NT2/D1 (cell line): ENCODE measurements at places on chromosomes 12 and 14.

DNA sequence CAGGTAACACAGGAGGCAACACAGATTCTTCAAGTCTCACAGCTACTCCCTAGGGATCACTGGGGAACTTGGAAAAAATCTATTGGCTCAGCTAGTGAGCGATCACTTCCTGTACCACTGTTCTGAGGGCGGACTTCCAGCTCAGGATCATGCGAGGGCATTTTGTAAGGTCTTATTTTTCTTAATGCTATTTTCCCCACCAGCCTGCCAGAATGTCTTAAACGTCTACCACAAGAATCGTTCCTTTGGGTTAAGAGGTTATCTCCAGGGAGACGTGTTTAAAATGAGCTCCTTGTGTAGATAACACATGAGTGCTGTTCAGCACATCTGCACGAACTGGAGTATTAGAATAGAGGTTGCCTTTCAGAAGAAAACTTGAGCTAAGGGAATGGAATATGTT is 162.6 kb downstream of the ETNK1 start:
- no peak for DNase-seq

- DNase-seq = no peak
These were observed 39.1 kb downstream of the ERH start for GRCh38 chr14:69358966-69359365.

- DNase-seq = no peak
These were observed 91.5 kb downstream of the TMTC1 start for GRCh38 chr12:29692237-29692636.

GRCh38 chr14:26775765-26776563 is 178.1 kb upstream of the NOVA1 start:
- DNase-seq = no peak

GRCh38 chr14:24053548-24054323 is 1.9 kb downstream of the CARMIL3 start:
- no peak for DNase-seq

GRCh38 chr14:96634896-96635295 is 132.7 kb downstream of the PAPOLA start:
- no peak for DNase-seq

DNA sequence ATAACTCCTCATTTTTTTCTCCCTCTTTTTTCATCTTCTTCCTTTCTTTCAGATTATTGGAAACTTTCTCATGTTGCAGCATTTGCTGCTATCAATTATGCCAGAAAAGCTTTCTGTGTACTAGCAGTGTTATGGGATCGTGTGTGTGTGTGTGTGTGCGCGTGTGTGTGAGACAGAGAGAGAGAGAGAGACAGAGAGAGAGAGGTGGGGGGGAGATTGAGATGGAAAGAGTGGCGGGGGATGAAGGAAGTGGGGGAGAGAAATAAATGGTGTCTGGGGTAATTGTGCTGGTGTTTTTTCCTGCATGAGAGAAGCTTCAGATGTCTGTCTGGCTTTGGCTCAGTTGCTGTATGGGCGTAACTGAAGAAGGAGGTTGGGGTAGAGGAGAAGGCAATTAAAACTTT is 268.9 kb downstream of the RAD51B start:
- no peak for DNase-seq

GRCh38 chr12:67747869-67748742 is 99.6 kb downstream of the DYRK2 start:
- DNase-seq = no peak

GRCh38 chr14:57295239-57295638 is 26.5 kb downstream of the AP5M1 start:
- no peak for DNase-seq

DNA sequence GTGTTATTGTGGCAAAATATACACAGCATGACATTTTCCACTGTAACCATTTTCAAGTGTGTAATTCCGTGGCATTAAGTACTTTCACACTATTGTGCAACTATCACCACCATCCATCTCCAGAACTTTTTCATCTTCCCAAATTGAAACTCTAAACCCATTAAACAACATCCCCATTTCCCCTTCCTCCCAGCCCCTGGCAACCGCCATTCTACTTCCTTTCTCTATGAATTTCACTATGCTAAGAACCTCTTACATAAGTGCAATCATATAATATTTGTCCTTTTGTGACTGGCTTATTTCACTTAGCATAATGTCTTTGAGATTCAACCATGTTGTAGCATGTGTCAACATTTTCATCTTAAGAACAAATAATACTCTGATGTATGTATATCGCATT is 67.8 kb upstream of the PYGL start:
- no peak for DNase-seq

DNA sequence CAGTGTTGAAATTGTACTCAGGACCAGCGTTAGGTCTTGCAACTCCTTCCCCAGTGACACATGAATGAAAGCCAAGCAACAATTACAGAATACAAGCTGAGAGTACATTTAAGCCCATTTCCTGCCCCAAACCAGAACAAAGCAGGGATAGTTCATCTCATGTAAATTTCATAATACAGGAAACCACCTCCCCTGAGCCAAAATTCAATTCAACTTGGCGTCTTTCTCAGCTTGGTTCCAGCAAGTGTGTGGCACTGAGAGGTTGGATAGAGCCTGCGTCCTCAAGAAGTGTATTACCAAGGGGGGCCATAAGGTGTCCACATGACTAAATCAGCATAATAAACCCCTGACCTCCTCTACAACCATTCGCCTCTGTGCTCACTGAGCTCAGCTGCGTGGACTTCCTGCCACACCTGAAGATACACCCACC is 278.9 kb upstream of the CRY1 start:
- no peak for DNase-seq

- DNase-seq = no peak
These were observed 1814.2 kb upstream of the SEL1L start for GRCh38 chr14:83347874-83348273.

DNA sequence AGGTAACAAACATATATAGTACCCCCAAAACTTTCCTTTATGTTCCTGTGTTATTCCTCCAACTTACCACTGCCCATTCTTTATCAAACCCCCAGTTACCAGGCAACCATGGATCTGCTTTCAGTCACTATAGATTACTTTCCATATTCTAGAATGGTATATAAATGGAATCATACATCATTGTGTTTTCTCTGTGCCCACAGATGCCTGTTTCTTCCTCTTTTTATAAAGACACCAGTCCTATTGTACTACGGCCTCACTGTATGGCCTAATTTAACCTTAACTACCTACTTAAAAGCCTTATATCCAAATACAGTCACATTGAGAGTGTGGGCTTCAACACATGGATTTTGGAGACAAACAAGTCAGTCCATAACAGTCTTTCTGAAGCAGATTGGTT is 2.6 kb downstream of the TAS2R14 start:
- no peak for DNase-seq

DNA sequence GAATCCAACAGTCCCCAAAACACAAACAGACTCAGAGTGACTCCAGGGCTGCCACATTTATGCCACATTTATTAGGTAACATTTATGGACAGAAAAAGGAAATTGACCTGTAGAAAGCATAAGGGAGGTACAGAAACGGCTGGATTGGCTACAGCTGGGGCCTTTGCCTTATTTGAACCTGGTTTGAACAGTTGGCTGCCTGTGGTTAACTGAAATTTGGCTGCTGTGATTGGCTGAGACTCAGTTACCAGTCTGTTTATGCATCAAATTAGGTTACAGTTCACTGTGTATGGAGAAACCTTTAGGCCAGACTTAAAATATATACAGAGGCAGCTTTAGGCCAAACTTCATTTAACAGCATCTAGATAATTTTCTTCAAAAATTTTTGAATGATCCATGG is 27.8 kb upstream of the PCNX1 start:
- no peak for DNase-seq

DNA sequence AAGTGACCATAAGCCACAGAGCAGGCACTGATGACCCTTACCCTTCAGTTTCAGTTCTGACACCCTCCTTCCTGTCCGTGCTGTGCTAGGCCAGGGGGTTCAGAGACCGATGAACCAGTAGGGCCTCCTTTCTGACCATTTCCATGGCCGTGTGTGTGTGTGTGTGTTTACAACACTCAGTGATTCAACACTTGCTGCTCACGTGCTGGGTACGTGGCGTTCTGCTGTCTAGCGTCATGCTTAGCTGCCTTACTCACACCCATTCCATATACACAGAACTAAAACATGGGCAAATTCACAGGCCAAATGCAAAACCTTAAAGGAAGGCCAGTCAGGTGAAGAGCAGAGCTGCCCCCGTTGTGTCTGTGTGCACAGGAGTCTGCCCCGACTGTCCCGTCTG is 67.5 kb downstream of the DNAH10 start:
- no peak for DNase-seq

GRCh38 chr12:108097160-108097911 is 31.8 kb upstream of the WSCD2 start:
- DNase-seq = no peak

- peak; percentile 100 for DNase-seq
These were observed 105.2 kb upstream of the ATF7IP start for GRCh38 chr12:14260011-14260993.

DNA sequence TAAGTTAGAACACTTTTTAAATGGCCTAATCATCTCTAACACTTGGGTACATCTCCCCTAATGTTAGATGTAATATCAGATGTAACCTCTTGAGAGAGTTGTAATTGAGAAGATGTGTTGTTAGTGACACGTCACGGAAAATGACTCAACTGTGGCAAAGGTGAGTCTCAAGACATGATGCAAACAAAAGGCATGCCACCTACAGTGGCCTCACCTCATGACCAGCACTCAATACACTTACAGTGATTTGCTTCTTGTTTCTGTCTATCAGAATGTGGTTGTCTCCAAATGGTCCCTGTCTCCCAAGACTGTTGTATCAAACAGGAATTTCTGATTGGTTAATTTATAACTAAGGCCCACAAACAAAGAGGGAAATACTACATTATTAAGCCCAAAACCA is 91.2 kb downstream of the SLC25A21 start:
- DNase-seq = no peak

- no peak for DNase-seq
These were observed 300.4 kb downstream of the EGLN3 start for GRCh38 chr14:33650430-33650829.

DNA sequence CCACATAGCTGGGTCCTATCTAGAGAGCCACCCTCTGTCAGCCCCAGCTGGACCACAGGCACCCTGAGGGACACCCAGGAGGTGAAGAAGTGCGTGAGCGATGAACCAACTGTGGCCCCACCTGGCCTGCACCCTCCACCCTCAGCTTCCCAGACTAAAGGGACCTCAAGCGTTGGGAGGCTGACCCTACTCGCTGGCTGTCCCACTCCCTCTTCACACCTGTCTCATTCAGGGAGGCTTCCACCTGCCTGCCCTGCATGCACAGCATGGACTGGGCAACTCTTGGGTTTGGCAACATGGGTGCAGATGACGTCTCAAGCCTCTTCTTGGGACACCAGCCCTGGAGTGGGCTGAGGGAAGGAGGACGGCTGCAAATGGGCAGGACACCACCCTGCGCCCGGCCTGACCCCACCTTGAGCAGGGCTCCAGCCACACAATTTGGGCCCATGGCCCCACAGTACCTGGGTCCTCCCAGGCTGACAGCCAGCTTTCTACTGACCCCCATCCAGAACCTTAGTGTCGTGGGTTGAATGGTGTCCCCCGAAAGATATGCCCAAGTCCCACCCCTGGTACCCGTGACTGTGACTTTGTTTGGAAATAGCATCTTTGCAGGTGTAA is 2.1 kb downstream of the TMEM179 start:
- DNase-seq = no peak

DNA sequence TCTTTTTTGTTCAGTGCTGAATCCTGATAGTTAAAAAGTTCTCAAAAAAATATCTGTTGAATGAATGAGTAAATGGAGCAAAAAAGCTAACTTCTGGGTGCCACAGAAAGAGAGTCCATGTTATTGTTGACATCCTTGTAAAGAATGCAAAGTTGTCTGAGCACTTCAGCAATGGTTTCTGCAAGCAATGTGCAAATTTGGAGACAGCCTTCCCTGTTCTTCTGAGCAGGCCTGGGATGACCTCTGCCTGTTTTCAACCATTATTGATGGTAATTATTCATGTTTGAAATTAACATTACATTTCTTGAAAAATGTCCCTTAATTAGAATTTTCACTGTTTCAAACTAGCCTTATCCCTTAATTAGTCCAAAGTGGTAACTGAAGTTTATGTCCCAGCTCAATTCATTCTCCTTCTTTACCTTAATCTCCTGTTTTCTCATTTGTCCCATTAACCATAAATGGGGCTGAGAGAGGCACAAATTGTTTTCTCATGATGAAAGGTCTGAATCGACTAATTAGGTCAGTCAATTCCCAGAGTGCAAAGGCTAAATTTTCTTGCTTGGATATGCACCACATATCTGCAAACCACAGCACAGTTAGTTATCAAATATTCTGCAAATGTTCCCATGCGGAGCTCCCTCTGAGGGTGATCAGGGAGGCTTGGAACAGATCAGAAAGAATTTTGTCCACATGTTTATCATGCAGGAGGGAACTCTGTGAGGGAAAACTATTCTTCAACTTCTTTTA is 139.4 kb upstream of the KRR1 start:
- DNase-seq = no peak

- DNase-seq = no peak
These were observed 2.4 kb downstream of the MYL2 start for GRCh38 chr12:110917961-110918360.

DNA sequence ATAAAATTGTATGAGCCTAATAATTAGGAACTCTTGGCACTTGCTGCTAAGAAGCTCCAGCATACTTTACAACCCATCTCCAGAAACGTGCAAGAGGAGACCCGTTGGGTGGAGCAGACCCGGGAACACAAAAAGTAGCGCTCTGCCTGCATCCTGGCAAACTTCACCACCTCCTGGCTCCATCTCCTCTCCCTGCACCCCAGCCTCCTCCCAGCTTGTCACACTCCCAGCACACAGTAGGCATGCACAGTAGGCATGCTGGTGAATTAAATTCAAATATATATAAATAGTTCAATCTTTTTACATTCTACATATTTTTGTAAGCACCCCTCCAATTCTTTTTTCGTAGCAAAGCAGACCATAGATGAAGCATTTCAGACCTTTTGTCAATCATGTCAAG is 1.2 kb downstream of the VSIG10 start:
- DNase-seq = no peak

DNA sequence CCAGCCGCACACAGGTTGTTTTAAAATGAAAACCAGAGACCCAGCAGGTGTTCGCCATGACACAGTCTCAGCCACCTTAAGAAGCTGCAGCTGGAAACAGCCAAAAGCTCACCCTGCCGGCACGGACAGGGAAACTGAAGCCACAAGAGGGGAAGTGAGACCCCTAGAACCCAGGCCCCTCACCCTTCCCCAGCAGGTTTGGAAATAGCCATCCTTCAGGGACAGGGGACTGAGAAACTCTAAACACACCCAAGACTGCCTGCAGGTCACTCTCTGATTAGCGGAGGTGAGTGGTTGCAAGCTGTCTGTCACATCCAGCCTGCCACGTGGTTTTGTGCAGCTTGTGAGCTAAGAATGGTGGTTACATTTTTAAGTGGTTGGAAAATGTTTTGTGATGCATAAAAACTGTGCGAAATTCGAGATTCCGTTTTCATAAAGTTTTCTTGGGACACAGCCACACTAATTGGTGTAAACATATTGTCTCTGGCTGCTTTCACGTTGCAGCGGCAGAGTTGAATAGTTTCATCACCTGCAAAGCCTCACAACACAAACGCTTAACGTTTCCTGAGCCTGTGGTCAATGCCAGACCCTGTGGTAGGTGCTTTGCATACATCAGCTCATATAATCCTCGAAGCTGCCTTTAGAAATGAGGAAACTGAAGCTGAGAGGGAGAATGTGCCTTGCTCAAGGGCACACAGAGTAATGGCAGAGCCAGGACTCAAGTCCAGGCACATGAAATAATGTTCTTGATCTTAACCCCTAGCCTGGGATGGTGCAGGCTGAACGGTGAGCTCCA is 1.7 kb upstream of the SELPLG start:
- no peak for DNase-seq

GRCh38 chr14:102545461-102546265 is 36.1 kb upstream of the ANKRD9 start:
- no peak for DNase-seq
